Hindlimb muscle (tissue), 1 donor: ENCODE measurements at places on chromosomes 6 and 20.

DNA sequence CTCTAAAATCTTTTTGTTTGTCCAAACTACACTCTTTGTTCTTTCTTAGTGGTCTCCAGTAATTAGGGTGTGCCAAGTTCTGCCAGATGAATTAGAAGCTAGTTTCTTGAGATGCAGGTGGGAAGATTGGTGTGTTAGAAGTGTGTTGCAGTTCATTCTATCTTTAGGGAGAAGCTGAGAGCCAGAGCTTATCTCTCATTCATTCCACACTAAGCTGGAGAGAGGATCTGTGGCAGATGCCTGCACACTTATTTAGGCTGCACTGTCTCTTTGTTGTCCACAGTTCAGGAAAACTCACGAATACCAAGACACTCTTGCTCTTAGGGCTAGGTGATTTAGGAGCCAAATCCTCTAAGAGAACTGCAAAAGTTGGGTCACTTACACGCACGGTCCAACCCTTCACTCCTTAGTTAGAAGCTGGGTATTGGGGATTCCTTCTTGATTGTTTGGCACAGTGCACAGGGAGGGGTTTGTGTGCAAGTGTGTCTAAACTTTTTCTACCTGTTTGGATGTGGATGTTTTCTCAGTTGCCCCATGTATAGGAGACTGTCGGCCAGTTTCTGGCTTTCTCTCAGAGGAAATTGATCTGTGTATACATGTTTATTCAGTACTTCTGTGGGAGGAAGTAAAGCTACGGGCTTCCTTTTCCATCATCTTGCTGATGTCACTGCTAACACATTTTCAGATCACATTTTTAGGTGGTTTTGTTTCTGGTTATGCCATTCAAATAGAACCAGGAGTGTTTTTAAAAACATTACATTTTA lies 49.5 kb downstream of the SMAP1 start:
- no peak for DNase-seq

GRCh38 chr20:41329435-41330342 lies 10.9 kb upstream of the LPIN3 start:
- DNase-seq, result peak; percentile 74

DNA sequence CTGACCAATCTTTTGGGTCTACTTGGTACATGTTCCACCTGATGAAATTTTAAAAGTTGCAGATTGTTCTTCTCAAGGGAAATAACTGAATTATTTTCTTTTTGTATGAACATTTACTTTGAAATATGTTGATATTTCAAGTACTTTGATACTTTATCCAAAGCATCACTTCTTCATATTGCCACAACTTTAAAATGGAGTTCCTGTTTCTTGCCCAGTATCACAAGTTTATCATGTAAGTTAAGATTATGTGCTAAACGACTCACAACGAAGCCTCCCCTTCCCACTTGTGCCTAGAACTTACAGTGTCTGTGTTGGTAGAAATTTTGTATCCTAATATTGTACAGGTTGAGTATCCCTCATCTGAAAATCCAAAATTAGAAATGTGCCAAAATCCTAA lies 108.4 kb downstream of the ARID1B start:
- no peak for DNase-seq

DNA sequence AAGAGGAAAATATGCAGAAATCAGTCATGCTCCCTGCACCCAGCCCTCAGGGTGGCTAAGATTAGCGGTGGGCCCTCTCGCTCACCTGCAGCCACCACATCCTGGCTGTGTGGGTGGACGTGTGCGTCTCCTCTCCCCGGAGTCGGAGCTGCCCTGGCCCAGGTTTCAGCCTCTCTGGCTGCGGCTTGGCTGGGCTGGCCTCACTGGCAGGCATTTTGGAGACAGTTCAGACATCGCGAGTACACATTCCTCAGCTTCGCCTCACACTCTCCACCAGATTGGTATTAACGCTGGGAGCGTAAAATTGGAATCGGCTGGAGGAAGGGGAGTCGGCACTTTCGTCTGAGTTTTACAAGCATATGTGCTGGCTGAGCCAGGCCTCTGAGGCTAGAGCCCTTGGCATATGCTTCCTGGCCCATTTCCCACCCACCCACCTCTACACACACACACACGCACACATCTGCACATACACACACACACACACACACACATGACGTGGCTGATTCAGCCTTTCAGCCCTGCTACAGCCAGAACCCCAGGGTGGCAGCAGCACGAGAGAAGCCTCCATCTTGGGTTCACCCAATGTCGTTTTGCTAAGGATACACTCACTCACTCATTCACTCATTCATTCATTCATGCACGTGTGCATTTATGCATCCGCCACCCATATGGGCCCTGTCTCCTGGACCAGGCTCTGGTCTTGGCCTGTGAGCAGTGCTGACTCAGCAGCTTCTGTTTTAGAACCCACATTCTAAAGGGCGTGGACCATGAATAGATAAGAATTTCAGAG lies 42.9 kb downstream of the BCAS4 start:
- peak; percentile 58 for DNase-seq

DNA sequence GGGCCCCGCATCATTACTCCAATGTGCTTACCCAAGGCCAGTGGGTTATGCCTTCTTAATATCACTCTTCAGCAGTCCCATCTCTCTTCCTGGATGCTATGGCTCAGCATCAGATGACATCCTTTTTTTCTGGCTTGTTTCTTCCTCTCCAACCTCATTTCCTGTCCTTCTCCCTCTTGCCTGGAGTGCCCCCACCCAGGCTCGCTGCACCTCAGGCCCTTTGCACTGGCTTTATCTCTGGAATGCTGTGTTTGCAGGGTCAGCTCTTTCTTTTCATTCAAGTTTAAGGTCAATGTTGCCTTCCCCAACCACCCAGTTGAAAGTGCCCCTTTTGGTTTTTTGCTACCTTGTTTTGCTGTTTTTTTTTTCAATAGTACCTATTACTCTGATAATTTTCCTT lies 36.7 kb downstream of the CD40 start:
- no peak for DNase-seq

DNA sequence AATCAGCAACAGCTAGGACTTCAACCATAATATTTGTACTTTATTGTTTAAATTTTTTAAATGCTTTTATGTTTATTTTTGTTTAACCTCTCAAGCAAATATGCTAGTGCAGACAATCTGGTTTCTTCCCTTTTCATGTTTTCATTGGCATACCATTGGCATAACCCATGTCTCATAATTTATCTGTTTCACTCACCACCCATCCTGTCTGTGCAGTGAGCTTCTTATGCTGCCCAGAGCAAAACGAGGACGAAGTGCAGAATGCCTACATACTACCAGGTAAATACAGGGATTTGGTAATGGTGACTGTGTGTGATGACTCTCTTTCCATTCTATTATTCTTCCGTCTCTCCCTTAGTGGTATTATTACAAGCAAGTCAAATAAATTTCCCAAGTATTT lies 361.4 kb upstream of the KCNQ5 start:
- no peak for DNase-seq
